ENCODE measurements at places on chromosomes 1 and 21.

DNA sequence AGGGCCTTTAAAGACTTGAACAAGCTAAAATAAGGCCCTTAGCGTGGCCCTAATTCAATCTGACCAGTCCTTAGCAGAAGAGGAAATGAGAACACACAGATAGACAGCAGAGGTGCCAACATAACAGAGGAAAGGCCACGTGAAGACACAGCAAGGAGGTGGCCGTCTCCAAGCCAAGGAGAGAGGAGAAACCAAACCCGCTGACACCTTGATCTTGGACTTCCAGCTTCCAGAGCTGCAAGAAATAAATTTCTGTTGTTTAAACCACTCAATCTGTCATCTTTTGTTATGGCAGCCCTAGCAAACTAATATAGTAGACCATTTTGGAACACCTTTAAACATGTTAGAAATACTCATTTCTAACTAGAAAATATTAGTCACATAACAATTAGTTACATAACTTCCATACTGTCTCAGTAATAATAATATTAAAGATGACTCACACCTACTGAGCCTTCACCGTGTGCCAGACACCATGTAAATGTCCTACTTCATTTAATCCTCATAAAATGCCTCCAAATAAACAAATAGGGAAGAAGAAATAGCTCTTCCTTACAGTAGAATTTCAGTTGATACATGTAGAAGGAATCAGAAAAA lies 47.9 kb downstream of the S1PR1 start:
- DNase-seq = no peak

GRCh38 chr1:17763995-17764394 lies 8.9 kb downstream of the ACTL8 start:
- DNase-seq = no peak

DNA sequence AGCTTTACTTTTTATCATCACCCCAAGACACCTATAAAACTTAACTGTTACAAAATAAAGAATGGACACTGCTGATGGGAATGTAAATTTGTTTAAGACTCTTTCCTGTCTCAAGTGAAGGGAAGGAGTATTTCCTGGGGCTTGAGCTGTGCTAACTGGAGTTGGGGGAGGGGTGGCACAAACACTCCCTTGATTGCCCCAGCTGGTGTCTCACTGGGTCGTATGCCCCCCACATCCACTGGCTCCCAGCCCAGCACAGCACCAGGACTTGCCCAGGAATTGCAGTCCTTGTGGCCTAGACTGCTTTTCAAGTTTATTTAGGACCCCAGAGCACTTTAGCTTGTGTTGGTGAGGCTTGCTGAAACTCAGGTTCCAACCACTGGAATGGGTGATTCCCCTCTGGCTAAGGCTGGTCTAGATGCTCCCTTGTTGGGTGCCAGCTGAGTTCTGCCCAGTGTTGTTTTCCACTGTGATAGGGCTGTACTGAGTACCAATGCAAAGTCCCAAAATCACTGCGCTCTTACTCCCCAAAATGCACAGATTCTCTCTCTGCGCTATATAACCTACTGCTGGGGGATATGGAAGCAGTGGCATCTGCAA lies 49.1 kb upstream of the DR1 start:
- no peak for DNase-seq

DNA sequence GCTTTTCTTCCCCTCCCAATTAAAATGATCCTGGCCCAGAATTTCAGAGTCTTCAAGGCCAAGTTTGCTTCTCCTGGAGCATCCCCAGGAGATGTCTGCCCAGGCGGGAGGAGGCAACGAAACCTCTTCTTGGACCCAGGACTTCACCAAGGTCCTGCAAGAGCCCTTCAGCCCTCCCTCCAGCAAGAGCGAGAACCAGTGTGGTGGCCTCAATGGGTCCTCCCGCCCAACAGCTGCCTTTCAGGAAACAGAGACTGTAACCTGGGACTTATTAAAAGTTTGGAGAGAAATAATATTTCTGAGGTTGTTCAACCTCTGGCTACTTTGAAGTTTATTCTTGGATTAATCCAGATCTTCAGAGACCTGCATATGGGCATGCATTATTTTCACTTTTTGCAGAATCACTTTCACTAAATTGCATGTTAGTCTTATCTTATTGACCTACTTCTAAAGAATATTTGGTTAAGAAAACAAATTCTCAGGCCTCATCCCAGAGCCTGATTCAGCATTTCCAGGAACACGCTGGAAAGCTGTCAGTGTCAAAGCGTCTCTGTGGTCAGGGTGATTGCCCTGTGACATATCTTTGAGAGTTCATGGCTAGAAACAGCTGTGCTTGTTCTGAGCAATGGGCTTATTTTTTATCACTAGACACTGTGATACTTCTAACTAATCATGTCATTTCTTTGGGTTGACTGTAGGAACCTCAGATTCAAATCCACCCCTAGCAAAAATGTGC lies 66.0 kb upstream of the CLDN14 start:
- no peak for DNase-seq

GRCh38 chr1:206020393-206021007 lies 3.2 kb downstream of the CTSE start:
- DNase-seq = no peak

DNA sequence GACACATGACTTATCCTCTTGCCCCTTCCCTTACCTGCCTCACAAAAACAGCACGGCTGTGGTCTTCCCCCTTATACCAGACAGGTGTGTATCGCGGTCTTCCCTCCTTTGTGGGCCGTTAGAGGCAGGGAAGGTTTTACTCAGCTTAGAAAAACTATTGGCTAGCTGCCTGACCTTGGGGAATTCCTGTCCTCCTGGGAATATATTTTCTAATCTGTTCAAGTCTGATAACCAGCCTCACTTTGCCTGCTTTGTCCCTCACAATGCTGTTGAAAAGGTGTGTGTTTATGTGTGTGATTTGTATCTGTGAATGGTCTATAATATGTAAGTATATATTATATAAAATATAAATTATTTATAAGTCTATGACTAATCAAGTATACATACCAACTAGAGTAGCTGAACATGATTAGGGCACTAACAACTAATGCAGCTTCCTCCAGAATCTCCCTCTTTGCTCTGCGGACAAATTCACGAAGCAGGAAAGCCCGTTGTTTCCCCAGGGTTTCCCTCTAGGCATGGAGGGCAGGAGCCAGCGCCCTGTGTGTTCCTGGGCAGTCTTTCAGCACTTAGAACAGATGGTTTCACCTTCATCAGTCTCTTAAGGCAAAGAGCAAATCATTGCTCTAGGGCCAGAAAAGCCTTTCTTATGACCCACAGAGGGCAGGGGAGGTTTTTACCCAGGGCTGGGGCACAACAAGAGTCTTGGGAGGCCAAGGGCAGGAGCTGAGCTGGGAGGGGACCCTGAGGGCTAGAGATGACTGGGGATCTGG lies 25.6 kb downstream of the SLC26A9 start:
- no peak for DNase-seq

- no peak for DNase-seq
Observed at GRCh38 chr1:36537190-36537768, 54.6 kb upstream of the CSF3R start.

DNA sequence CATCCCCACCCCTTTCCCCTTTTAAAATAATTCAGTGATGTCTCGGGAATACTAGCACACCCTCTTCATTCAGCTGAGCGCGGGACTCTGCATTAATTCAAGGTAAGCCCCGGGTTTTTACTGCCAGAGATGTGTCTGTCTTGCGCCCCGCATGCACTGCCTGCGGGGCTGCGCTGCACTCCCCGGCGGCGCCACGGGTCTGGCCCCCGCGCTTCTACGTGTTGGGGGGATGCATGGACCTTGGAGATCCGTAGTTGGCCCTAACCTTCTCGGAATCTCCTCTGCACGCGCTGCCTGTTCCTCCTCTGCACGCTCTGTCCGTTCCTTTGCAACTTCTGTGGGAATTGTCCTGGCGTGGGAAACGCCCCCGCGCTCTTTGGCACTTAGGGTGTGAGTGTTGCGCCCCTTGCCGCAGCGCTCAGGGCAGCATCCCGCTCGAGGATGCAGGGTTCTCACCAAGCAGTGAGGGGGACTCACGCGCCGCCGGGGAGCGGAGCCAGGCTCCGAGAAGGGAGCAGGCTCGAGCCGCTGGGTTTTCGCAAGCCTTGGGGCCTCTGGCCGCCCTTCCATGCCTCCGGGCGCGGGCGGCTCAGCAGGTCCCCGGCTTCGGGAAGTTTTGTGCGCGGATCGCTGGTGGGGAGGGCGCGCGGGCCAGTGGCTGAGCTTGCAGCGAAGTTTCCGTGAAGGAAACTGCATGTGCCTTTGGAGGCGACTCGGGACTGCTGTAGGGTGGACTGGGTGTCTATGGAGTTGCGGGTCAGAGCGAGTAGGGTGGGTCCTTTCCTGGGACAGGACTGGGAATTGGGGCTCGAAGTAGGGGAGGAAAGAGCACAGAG lies 165.1 kb upstream of the CACNA1E start:
- no peak for DNase-seq

DNA sequence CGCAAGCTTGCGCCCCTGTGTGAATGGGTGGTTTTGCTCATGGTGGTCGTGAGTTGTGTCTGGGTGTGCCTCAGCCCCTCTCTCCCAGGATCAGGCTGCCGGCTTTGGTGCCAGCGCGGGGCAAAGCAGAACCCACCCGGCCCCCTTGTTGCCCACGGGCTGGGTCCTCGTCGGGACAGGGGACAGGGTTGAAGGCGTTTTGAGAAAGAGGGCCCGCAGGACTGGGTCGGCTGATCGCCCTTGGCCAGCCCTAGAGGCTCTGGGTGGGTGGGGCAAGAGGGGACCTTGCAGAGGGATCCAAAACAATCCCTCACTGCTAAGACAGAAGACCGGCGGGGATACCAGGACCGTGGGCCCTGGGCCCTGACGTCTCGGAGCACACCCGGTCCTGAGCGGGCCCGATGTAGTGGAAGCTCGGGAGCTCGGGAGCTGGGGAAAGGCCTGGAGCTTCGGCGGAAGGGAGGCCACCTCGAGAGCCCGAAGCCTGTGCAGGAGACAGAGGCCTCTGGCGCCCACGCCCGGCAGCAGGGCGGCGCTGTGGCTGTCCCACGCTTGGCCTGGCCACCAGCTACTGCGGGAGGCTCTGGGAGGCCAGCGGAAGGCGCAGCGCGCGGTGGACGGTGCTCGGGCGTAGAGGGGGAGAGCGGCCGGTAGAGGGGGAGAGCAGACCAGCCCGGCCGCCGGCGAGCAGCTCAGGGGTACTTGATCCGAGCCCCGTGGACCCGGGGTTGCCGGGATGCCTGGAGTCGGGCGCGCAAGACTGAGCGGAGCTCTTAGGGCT lies 2.8 kb upstream of the ZNF678 start:
- DNase-seq = no peak

DNA sequence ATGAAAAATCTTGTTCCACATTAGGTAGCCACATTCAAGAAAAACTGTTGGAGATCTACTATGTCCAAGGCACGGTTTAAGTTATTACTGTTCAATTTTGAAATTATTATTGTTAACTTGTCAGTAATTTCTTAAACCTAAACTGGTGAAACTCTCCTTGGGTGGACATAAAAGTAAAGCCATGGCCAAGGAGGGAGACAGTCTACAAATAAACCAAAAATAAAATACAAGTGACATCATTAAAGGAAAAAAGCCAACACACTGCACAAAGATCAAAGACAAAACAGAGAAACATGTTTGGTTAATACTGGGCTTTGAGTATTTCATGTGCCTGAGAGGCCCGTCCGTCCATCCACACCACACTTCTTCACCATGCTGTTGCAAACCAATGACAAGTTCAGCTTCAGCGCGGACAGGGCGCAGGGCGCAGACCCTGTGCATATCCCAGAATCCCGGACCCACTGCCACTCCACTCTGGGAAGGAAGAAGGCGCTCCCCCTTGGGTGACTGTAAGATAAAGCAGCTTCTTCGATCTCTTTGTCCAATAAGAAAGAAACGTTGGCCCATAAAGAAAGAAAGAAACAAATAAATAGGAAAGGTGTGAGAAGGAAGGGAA lies 918 bp upstream of the RASAL2 start:
- DNase-seq = no peak

GRCh38 chr1:211532088-211532444 lies 40.1 kb upstream of the RD3 start:
- DNase-seq = no peak

GRCh38 chr1:21736011-21736410 lies 46.9 kb downstream of the USP48 start:
- DNase-seq = no peak

DNA sequence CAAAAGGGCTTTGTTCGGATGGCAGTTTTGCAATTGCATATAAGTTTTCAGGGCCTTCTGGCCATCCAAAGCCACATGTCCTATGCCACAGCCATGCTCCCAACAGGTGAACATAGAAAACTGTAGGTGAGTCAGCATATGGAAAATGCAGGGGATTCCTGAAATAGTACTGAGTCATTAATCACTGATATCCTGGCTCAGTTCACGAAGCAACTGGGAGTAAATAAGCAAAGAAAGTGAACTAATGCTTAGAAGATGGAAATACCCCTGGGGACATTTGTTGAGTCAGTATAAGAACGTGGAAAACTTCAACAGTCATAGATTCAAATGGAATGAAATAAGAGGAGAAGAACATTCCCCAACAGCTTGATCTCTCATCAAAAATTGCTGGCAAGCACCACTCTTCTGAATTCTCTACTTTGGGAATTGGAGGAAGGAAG lies 148.9 kb upstream of the RUNX1 start:
- DNase-seq = no peak

DNA sequence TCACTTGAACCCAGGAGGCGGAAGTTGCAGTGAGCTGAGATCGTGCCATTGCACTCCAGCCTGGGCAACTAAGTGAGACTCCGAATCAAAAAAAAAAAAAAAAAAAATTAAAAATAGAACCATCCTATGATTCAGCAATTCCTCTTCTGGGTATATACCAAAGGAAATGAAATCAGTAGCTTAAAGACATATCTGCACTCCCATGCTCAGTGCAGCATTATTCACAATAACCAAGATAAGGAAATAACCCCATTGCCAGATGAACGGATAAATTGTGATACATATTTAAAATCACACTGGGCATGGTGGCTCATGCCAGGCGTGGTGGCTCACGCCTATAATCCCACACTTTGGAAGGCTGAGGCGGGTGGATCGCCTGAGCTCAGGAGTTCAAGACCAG lies 23.8 kb downstream of the ALDH9A1 start:
- no peak for DNase-seq

- DNase-seq = no peak
Observed at GRCh38 chr1:107004421-107004820, 52.1 kb upstream of the PRMT6 start.

DNA sequence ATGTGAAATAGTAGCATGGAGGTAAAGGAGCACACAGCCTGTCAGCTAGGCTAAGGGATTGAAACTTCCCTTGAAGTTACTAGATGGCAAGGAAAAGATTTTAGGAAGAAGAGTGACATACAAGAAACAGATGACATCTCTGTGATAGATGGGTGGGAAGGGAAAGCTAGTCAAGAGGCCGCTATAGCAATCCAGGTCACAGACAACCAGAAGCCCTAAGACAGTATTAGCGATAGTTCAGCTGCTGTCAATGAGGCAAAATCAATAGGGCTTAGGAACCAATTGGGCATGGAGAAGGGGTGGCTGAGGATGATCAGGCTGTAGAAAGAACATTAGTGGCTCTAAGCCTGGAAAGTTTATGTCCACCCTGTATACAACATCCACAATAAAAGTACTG lies 111.1 kb downstream of the GLUL start:
- DNase-seq = no peak

Measured in effector memory CD8-positive, alpha-beta T cell (primary cell).